CD4-positive, alpha-beta T cell treated with Interleukin-4 for 1 hour (primary cell): ENCODE measurements at places on chromosomes 7 and 10.

GRCh38 chr7:16791071-16791470, 13.7 kb downstream of the AGR2 start:
- DNase-seq, result no peak

- DNase-seq, result no peak
These were observed 143.8 kb downstream of the TES start for GRCh38 chr7:116354171-116354545.

GRCh38 chr10:14665865-14666857, 108.5 kb downstream of the FAM107B start:
- DNase-seq, result no peak

DNA sequence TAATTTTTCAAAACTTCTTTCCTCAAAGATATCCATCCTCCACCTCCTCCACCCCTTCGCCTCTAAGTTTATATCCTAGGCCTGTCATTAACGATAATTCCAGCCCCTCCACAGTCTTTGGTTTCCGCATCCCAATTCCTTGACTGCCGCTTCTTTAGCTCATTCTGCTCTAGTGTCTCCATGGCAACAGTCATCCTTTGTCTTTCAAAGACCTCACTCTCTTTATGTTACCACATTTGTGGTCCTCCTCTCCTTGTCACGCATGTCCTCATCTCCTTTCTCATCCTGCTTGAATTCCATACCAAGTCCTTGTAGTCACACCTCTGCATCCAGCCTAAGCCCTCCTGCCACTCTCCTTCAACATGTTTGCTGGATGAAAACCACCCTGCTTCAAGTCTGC, 511.2 kb upstream of the KLF6 start:
- no peak for DNase-seq

GRCh38 chr10:80900661-80901060, 363.0 kb downstream of the SH2D4B start:
- DNase-seq, result no peak

DNA sequence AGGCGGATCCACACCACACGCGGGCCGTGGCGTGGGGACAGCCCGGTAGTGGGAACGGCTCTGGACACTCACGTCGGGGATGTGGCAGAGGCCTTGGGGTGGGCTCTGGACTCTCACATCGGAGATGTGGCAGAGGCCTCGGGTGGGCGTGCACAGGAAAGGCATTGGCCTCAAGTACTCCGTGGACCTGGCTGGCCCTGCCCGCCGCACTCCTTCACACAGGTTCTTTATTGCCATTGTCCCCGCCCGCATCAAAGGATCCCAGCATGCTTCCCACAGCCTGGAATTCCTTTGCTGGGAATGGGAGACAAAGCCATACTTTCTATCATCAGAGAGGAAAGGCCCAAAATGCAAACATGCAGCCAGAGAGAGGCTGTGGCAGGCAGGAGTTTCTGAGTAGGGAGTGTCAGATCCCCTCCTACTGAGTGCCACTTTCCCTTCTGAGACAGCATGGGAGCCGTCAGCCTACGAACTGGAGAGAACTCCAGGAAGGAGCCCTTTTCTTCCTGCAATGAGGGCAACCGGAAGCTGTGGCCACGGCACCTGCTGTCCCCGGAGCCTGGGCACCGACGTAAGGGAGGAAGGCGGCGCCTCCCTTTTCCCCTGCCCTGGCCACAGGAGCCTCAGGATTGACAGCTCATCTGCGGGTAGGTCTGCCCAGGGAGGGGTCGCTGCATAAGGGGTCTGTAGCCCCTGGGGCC, 51.5 kb downstream of the RBM17 start:
- peak; percentile 55 for DNase-seq

GRCh38 chr7:131769241-131769640, 212.8 kb upstream of the PODXL start:
- no peak for DNase-seq

- no peak for DNase-seq
These were observed 20.1 kb upstream of the PRKAR1B start for GRCh38 chr7:747186-747585.

GRCh38 chr10:47207281-47207615, 92.7 kb upstream of the GDF10 start:
- peak; percentile 5 for DNase-seq

DNA sequence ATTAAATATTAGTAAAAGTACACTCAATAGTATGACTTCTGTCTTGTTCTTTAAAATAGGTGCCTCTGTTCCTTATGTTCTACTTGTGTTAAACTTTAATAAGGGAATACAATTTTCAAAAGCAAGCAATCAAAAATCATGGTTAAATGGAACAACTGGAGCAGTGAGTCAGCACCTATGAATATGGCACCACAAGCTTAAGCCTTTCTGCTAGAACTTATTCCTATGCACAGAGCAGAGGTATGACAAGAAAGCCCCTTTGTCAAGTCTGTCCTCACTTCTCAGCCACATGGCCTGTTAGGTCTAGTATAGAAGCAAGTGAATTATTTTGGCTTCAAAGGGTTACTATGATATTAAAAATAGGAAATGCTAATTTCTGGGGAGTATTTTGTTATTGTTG, 29.8 kb downstream of the FAM13C start:
- no peak for DNase-seq

- no peak for DNase-seq
These were observed 26.5 kb upstream of the C10orf71 start for GRCh38 chr10:49272251-49273081.

GRCh38 chr7:72037516-72037915, 374.6 kb downstream of the CALN1 start:
- no peak for DNase-seq

DNA sequence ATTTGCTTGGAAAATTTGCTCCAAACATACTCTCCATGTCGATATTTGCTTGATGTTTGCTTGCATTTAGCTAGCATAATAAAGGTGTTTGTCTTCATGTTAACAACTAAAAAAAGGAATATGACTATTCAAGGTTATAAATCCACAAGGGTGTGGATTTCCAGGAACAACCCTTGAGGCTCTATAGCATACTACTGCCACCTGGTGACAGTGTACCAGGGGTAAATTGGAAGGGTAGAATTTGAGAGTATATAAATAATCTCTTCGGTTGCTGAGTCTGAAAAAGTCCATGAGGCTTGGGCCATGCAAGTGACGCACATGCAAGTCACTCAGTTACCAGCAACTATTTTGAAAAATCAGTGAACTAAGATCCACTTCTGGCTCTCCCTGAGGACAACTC, 68.4 kb downstream of the SLIT1 start:
- no peak for DNase-seq

- DNase-seq, result no peak
These were observed 21.7 kb upstream of the ADRB1 start for GRCh38 chr10:114021717-114022680.

DNA sequence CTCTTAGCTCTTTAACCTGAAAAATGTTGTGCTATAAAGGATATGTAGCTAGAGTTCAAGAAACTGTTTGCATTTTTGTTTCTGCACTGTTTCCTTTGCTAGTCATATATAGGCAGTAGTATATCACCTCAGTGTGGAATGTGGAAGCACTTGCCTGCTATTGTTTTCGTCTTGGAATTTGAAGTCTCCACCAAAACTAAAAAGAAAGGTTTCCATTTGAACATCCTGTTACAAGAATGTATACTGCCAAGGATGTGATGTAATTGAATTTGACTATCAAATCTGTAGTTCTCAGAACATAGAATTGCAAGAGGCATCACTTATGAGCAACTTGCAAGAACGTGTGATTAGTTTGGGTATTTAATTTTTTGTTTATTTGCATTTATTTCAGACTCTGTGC, 51.1 kb upstream of the MEOX2 start:
- DNase-seq, result no peak

DNA sequence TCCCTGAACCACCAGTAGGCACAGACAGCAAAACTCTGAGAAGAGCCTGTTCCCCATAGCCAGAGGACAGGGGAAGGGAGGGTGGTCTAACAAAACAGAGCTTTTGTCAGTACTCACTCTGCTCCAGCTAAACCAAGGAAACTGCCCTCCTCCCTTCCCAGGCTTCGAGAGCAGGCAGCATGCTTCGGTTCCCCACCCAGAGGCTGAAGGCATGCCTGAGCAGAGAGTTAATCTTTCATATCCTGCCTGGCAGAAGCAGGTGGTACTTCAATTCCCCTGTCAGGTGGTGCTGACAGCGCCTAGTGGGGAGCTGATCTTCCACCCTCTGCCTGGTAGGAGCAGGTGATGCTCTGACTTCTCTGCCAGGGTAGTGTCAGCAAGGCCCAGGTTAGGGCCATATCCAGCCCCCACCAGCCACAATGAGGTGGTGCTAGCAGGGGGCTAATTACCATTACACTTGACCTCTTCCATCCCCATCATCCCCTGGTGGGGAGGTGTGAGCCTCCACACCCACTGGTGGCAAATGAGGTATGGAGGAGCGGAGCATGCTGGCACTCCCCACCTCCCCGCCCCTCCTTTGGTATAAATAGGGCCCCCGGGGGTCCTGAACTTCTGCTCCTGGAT, 35.1 kb downstream of the SDK1 start:
- DNase-seq, result no peak

DNA sequence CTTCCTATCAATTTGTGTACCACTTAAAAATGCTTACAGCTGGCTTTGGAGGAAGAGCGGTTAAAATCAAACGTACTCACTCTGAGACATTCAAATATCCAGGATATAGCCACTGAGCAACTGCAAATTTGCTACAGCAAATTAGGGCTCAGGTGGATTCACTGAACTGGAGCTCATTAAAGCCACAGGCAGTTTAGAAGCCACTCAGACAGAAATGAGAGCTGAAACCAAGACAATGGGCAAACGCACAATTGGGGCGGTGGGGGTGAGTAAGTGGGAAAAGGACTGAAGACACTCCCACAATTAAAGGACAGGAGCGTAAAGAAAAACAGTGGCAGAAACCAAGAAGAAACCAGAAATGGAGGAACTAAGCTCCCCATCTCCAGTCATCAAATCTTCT, 20.5 kb downstream of the MPP7 start:
- no peak for DNase-seq

GRCh38 chr7:150374472-150374871, 4.7 kb upstream of the ZNF775 start:
- DNase-seq, result no peak

DNA sequence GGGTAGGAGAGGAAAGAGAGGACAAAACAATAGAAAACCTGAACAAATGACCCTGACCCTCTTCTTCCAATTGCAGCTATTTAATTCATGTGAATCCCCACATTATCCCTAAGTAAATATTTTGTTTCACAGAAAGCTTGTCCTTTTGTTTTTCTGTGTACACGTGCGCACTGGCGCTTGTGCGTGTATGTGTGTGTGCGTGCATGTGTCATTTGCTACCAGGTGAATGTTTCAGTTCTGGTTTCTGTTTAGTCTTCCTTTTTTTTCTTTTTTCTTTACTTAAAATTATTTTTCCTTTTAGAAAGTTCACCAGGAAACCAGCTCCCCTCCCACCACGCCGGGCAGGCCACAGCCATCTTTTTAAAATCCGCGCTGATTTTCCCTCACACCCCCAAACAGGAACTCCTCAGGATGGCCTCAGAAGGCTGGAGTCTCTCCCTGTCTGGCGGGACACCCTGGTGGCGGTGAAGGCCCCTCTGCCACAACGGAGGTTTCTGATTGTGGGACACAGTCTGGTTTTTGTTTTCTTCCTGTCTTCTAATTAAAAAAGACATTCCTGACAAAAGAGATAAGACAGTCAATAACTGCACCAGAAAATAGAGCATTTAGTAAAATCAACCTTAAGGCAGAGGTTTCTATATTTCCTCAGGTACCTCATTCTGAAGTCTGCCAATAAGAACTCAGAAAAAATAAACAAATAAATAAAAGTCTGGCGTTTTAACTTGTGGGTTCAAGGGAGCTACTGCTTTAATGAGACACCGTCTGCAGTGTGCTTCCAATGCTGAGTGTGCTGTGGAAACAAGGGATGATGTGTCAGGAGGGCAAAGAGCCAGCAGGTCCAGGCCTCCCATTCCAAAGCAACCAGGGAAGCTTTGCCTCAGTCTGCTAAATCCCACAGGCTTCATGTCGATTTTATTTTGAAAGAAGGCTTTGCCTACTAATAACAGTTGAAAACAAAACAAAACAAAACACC, 17.4 kb downstream of the IRF5 start:
- DNase-seq, result no peak

DNA sequence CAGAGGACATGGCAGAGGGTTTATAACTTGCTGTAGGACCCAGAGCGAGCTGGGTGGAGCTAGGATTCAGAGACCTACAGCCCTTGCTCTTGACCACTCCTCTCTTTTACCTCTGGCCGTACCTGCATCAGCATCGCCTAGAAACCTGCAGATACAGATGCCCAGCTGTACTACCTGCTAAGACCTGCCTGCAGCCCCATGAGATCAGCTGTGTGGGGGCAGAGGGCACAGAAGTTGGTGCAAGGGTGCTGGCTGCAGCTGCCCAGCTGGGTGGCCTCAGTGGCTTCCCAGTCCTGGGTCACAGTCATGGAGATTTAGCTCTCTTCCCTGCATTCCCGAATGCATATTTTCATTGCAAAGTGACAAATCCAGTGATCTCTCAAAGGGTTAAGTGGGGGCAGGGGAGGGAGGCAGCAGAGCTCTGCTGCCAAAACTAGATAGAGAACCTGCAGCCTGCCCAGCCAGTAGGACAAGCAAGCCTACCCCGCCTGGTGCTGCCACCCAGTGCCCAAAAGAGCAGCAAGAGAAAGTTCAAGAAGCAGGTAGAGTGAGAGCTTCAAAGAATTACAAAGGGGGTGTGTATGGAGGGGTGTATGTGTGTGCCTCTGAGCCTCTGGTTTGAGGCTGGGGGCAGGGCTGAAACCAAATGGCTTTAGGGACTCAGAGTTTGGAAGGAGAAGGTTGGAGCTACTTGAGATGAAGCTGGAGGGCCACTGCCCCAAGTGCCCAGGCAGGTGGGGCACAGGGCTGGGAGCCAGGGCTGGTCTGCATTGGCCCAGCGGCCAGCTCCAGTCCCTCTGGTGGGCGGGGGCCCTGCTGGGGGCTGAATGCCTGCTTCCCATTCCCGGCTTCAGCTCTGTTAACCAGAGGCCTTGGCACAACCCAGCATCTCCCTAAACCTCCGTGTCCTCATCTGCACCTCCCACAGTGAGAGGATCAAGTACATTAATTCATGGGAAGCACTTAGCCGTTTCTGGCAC, 6.9 kb downstream of the FAM241B start:
- DNase-seq, result peak; percentile 36

- DNase-seq, result no peak
These were observed 156.4 kb downstream of the USP6NL start for GRCh38 chr10:11454958-11455566.

DNA sequence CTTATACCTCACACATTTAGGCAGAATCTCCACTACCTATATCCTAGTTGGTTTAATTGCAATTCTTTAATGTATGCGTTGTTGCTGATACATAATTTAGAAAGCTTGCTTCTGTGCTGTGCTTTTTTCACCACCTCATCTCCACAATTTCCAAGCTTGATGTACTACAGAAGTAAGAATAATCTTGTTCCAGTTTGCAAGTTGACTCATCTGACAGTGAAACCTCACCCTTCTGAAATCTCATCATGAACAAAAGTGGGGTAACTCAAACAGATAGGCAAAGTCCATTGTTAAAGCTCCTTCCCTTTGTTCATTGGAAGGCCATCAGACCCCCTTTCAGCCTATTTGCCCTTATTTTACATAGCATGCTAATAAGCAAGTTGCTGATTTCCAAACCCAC, 13.6 kb downstream of the EIF4EBP2 start:
- no peak for DNase-seq
